CD4-positive, alpha-beta T cell (primary cell): ENCODE measurements at places on chromosomes 6 and 20.

- DNase-seq: no peak
Observed at GRCh38 chr20:17854307-17854903, 114.2 kb downstream of the SNX5 start.

- no peak for DNase-seq
Observed at GRCh38 chr6:168496997-168497331, 56.0 kb downstream of the SMOC2 start.

DNA sequence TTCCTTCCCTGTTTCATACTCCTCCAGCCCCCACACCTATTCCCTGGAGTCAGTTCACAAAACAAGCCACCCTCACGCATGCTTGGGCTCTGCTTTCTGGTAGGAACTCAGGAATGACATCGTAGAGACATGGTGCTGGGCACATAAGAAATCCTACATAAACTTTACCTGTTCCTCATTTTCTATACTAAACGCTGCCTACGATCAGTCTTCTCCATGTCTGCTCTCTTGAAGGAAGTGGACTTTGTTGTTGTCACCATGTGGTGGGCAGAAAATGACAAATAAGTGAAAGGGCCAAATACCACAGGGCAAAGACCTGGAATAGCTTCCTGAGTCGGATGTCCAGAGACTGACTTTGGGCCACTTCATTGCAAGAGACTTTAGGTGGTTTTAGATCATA lies 10.1 kb downstream of the MYLK4 start:
- no peak for DNase-seq

DNA sequence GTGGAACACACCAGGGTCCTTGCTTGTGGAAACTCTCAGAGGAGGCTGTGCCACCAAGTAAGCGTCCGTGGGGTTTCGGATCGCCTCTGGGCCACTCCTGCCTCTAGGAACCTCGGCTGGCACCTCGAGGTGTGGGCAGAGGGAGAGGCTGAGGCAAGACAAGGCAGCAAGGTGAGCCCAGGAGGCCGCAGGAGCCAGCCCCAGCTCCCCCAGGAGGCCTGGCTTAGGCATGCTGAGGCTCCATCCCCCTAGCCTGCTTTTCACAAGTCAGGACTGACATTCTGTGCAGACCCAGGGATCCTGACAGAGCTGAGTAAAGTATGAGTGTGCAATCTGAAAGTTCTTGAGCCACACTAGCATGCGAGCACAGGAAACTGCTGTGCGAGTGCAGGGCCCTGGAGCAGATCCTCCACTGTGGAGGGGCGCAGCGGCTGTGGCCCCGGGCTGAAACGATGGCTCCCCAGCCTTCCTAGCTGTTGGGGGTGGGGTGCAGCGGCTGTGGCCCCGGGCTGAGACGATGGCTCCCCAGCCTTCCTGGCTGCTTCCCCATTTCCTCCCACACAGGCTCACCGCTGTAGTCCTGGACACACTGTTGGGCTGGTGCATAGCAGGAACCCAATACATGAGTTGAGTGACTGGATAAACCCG lies 75.2 kb upstream of the CD93 start:
- no peak for DNase-seq
